ENCODE measurements at places on chromosomes 7 and 10.
A peak's percentile ranks its signal among the peaks of the same experiment; 100 is the strongest.

DNA sequence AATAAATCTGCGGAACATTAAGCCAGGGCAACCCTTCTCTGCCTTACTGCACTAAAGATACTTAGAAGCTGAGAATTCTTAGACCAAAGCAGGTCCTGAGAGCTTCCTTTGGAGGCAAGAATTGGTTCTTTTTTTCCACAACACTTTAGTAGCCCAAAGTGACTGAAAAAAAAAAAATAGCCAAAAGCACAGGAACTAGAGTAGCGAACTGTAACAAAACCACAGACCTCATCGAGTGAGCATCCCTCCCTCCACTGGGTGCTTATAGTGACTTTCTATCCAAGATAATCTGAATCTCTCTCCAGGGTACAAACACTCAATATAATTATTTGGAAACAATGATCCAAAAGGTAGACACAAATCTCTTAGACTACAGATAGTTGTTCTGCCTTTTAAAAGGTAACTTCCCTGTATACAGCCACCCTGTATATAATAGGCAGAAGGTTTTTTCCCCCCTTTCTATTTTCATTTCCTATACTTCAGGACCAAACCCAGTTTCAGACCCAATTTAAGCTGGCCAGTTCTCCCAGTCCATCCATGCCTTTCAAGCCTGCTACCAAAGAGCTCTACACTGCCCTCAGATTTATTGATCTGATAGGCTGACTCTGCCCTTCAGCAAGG lies 31.6 kb upstream of the KCNIP2 start:
- no peak for DNase-seq

- no peak for DNase-seq
Observed at GRCh38 chr10:33509231-33509831, 174.9 kb upstream of the NRP1 start.

- no peak for DNase-seq
Observed at GRCh38 chr10:1483826-1484225, 253.5 kb downstream of the ADARB2 start.

- no peak for DNase-seq
Observed at GRCh38 chr7:132546366-132547127, 29.7 kb downstream of the PLXNA4 start.

GRCh38 chr7:149791-150636 lies 42.4 kb upstream of the FAM20C start:
- DNase-seq = peak; percentile 18

Data from activated CD4-positive, alpha-beta T cell treated with anti-CD3 and anti-CD28 coated beads, Interleukin-2, amount 50 U/mL, for 4 hours (primary cell).